ENCODE measurements at places on chromosomes 2 and 18.

DNA sequence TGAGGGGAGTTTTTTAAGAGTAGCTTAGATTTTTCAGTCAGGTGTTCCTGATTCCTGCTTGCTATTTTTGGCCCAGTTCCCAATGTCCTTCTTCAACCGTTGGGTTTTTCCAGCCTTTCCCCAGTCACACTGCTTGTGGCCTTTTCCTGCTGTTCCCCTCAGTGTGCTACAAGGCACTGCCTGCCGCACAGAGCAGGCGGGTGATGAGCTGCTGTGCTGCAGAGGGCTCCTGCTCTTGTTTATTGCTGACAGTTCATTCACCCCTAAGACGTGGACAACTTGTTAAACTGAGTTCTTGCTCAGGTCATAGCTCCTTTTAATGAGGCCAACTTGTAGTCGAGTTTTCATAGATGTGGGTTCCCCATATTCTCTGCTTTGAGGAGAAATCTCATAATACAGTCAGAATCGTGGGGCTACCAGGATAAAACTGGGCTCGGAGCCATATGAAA, 20.6 kb downstream of the EIF4E2 start:
- no peak for DNase-seq

- no peak for DNase-seq
Measured at GRCh38 chr18:79389689-79390088, 6.0 kb upstream of the NFATC1 start.

DNA sequence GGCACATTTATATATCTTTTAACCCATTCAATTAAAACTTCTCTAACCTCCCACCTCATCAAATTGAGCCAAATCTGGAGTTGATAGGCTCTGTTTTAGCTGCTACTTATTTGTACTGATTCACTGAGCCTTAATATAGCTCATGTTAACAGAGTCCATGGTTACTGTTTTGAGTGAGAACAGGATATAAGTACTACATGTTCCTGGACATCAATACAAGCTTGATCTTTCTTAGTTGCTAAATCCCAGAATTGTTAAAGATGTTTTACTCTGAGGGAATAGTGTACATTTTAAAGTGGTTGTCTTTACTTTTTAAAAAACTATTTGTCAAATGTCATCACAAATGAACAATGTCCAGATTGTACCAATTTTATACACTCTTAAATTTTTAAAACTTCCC, 157.7 kb downstream of the RPRM start:
- DNase-seq, result no peak

DNA sequence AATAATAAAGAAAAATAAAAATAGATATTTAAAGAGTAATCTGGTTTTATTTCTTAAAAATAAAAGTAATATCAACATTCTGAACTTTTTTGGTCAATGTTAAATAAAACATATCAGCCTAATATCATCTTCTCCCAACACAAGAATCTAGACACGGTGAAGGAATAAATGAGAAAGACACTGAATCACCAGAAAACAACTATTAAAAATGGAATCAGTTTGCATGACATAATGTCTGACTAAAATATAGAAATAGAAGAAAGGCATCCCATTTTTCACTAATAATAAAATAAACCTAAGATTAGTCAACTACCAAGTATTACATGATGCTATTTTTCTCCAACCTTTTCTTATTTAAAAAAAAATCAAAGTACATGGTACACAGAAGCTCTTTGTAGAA, 30.8 kb upstream of the TNFAIP6 start:
- DNase-seq, result no peak

- DNase-seq, result peak; percentile 61
Measured at GRCh38 chr2:160406591-160407392, 86.8 kb downstream of the RBMS1 start.

DNA sequence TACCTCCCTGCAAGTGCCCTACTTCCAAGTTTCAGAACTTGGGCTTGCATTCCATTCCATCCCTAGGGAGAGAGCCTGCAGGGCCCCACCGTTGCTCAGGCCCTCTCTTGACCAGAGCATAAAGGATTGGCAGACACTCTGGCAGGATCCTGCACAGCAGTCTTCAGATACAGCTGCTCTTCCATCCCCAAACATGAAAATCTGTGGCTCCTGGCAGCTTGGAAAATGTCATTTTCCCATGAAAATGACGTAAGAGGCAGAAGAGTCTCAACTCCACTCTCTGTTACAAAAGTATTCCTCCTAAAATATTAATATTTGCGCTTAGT, 162.6 kb downstream of the GFPT1 start:
- DNase-seq, result no peak

GRCh38 chr2:71794611-71795010, 341.2 kb downstream of the DYSF start:
- DNase-seq, result no peak

DNA sequence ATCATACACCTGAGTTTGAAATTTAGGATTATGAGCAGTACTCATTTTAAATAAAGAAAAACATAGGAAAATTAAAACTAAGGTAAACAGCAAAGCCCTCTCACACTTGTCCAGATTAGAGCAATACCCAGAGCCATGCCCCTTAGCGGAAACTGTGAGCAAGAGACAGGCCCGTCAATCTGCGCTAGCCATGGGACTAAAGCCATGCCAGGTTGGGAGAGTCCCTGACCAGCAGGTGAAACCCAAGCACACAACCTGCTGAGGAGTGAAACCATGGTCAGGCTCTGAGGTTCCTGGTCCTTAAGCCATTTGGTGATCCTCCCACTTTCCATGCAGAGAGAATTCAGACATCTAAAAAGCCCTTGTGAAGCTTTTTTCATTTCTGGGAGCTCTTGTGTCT, 494.3 kb downstream of the STK39 start:
- no peak for DNase-seq

DNA sequence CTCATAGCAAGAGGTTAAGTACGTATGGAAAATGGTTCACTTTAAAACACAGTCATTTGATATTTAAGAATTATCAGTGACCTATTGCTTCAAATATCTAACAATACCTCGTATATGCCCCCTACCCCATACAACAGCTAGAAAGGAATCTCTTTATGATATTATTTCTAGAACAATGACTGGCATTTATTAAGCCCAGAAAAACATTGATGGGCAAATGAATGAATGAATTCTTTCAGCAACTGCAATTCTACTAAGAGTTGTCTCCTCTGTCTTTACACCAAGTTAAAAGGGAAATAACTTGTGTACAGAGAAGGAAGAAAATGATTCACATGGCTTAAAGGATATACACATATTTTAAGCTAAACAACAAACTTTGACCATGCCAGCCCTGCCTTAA, 384.7 kb downstream of the ERBB4 start:
- no peak for DNase-seq

DNA sequence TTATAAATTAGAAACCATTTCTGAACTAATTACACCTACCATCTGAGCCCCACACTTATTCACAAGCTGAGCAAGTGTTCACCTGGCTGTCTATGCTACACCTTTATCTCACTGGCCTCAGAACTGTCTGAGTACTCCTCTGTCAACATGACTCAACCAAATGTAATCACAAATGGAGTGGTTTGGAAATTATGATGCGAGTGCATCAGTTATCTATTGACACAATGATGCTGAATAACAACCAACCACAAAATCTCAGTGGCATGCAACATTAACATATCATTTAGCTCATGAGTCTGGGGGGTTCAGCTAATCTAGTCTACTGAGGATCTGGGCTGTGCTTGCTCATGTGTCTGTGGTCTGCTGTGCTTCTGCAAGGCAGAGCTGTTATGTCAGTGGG, 184.2 kb upstream of the NXPH2 start:
- DNase-seq, result no peak

- DNase-seq, result no peak
Measured at GRCh38 chr2:42931818-42932195, 139.4 kb upstream of the HAAO start.

DNA sequence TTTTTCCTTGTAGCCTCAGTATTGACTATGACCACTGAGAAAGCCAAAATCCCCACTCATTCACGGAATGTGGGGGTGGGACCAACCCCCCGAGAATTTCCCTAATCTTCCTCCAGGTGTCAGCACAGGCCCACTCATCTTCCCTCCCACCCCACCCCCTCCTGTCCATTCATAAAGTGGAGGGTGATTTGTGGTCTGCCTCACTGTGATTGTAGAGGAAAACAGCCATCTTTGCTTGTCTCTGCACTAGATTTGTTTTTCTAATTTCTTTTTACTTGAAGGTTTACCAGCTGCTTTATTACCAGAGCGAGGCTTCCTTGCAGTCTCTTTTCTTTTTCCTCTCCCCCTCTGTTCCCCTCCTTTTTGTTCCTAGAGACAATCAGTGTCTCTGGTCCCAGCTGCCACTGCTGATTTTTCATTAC, 171.8 kb downstream of the ICOS start:
- no peak for DNase-seq

DNA sequence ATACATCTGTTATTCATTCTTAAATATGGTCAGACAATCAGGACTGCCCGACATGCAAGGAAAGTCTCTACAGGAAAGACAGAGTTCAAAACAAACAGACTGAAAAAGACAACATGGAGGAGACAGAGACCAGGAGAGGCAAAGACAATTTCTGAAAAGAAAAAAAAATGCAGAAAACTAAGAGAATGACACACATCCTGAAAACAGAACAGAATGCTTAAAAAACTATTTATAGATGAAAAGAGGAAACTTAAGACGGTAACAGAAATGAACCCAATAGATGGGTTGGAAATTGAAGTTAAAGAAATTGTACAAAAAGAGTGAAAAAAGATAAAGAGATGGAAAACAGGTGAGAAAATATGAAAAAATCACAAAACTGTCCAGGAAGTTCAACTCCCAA, 95.7 kb downstream of the BCL2 start:
- no peak for DNase-seq

DNA sequence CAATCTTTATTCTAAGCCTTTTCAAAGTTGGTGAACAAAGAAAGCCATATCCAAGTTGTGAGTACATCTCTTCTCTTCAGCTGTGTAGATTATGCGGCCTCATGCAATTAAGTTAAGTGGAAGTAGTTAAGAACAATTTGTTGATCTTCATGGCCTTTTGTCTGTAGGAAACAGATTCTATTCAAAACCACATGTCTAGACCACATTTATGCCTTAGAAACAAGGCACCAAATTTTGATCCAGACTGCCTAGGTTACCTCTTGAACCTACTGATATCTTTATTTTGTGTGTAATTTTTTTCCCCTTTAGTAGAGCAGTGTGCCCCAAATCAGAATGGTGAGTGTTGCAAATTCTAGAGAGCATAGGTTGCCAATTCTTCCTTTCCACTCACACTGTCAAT, 101.6 kb upstream of the CERS6 start:
- no peak for DNase-seq

DNA sequence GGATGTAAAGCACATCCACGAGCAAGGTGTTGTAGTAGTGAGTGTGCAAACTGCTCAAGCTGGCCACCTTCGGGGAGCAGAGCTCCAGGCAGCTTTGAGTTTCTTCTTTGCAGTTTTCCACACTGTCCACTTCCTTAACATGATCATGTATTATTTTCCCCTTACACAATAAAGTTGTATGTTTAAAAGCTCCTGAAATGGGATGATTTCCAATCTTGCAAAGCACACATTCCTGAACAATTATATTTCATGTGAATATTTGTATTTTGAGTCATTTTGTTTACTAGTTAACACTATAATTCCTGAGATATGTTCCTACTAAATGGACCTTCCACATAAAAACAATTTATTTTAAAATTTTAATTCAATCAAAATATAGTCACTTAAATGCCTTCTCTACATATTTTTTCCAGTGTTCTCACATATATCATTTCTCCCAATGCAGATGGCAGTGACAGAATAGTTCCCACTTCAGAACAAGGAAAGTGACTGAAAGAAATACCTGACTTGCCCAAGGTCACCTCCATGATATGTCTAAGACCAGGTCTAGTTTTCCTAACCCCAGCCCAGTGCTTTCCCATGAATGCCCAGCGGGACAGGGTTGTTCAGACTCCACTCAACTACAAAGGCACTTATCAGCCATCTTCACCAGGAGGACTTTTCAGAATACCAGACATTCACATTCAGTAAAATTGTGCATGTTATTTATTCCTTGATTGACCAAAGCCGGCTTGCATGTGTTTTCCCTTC, 5.5 kb downstream of the CYB5A start:
- no peak for DNase-seq

DNA sequence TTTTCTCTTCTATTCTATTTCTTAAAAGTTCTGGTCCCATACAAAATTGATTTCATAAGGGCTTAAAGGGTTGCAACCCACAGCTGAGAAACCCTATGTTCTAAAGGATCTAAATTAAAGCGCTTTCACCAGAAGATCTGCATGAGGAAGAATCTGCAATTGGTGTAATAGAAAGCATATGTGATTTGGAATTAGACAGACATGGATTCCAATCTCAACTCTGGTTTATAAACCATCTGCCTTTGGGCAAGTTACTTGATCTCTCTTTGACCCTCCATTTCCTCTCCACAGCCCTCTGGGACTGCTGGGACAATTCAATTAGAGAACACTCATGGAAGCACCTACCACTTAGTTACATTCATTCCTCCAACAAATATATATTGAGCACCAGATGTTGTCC, 178.7 kb downstream of the ANTXR1 start:
- no peak for DNase-seq

- DNase-seq, result no peak
Measured at GRCh38 chr18:26700201-26700600, 151.8 kb upstream of the KCTD1 start.

DNA sequence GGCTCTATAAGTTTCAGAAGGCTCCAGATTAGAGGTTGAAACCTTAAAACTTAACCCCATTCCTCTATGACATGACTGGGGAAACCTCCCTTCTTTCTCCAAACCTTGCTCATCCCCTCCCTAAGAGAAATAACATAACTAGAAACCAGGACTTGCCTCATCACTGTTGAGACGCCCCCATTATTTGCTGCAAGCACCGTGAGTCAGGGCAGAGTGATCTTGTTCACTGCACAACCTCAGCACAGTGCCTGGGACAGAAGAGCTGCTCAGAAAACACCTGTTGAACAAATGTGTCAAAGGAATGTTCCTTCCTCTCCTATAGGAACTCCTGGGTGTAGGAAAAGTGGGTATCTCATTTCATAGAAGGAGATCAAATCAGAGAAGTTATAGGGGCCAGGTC, 132.7 kb upstream of the CTAGE1 start:
- DNase-seq, result no peak

- DNase-seq, result no peak
Measured at GRCh38 chr18:73895701-73896100, 251.9 kb downstream of the FBXO15 start.

DNA sequence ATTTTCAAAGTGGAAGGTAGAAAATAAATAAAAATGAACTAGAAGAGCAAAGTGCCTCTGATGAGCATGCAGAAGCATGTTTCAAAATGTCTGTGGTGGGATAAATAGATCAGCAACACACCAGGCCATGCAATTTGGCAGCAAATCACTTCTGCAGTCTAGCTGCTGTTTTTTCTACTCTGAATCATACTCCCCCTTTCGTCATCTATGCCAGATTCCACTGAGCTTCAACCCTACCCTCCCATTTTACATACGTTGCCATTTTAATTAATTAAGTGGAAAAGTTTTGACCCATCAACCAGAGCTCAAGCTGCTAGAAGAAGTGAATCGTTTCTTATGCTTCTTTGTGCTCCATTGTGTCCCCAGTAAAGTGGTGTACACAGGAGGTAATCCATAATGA, 79.3 kb downstream of the NRXN1 start:
- no peak for DNase-seq

- no peak for DNase-seq
Measured at GRCh38 chr2:8622199-8622911, 59.5 kb upstream of the ID2 start.

Data from heart left ventricle (tissue), 16 donors.